Kidney glomerular epithelial cell (primary cell): ENCODE measurements at places on chromosomes 5 and 9.
A peak's percentile ranks its signal among the peaks of the same experiment; 100 is the strongest.

DNA sequence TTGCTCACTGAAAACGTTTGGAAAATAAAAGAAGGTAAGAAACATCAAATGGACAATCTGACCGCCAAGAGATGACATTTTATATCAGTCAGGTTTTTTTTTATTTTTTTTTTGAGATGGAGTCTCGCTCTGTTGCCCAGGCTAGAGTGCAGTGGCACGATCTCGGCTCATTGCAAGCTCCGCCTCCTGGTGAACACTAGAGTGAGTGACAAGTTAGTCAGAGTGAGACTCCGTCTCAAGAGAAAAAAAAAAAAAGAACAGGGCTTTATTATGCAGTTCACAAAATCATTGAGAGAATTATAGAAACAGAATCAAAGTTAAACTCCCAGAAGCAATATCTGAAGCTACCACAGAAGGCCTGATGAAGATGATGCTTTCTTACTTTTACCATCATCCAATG lies 70.1 kb downstream of the DTWD2 start:
- no peak for DNase-seq

GRCh38 chr5:33997331-33997983 lies 10.4 kb downstream of the AMACR start:
- peak; percentile 74 for DNase-seq

DNA sequence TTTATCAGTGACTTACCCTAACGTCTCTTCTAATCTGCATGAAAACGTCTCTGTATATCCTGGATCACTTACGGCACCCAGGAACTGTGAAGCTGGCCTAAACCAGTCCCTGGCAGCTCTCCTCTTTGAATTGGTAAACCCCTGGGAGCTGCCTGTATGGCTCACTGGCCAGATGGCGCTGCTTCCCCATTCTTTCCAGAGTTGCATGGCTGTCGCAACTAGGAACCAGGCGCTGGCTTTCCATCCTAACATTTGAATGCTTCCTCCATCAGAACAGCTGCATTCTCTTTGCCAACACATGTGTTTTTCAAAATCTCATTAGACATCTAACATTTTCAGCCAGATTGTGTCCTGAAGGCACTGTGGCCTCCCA lies 8.0 kb upstream of the PCA3 start:
- no peak for DNase-seq

GRCh38 chr5:16707168-16707868 lies 90.5 kb upstream of the RETREG1 start:
- no peak for DNase-seq

DNA sequence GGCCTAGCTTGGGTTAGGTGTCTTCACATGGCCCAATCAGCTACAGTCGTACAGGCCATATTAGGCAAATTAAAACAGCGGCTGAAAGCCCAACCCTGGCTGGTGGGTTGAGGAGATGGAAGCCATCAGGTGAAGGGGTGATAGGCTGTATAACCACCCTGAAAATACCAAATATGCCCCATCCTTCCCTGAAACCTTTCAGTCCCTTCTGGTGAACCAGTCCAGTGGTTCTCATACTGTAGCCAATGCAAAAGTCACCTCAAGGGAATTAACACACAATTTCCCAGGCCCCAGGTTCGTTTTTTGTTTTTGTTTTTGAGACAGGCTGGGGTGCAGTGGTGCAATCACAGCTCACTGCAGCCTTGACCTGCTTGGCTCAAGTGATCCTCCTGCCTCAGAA lies 19.8 kb upstream of the KCNV2 start:
- DNase-seq: no peak
